ENCODE measurements at places on chromosomes 4 and X.

GRCh38 chr4:87017580-87018342 lies 83.0 kb downstream of the AFF1 start:
- no peak for DNase-seq

DNA sequence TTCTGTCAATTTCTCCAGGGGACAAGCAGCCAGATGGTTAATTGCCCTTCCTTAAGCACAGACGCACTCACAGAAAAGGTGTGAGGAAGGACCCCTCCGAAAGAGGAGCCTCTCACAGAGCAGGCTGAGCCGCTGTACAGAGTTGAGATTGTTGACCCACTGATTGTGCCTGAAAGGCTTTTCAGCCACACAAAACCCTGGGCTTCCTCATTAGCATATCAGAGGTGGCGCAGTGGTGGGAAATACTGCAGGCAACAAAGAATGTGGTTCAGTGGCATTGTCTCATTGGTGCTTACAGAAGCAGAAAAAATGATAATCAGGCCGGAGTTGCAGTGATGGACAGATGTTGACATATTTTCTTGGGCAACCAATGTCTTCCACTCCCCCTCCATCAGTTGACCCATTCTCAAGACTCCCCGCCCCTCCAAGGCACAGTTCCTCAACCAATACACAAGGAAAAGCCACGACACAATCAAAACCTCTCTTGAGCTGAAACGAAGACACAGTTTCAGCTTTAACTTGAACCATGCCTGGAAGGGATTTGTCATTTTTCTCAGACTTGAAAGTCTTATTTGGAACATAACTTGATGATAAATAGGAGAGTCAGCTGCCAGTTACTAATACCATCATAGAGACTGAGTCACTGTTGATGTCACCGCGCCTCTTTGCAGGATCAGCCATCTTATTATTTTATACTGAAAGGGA lies 53.1 kb downstream of the ATXN3L start:
- DNase-seq, result no peak

GRCh38 chrX:23902419-23902818 lies 5.3 kb downstream of the APOO start:
- DNase-seq, result no peak

DNA sequence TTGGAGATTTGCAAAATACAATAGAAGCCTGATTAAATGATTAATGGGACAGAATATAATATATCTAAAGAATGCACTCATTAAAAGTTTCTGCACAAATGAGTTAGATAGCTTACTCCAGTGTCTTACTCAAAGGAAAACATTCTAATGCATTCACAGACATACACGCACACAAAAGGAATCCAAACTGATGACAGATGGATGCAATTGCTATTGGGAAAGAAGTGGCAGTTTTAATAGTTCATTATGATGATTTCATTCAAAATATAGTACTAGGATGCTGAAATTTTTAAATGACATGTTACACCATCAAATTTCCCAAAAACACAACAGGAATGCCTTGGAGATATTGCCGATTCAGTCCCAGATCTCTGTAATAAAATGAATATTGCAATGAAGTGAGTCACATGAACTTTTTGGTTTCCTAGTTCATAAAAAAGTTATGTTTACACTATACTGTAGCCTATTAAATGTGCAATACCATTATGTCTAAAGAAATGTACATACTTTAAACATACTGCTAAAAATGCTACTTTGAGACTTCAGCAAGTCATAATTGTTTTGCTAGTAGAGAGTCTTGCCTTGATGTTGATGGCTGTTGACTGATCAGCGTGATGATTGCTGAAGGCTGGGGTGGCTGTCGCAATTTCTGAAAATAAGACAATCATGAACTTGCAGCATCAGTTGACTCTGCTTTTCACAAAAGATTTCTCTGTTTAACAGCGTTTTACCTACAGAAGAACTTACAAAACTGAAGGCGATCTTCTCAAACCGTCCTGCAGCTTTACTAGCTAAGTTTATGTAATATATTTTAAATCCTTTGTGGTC lies 45.6 kb downstream of the BBS12 start:
- DNase-seq, result no peak

DNA sequence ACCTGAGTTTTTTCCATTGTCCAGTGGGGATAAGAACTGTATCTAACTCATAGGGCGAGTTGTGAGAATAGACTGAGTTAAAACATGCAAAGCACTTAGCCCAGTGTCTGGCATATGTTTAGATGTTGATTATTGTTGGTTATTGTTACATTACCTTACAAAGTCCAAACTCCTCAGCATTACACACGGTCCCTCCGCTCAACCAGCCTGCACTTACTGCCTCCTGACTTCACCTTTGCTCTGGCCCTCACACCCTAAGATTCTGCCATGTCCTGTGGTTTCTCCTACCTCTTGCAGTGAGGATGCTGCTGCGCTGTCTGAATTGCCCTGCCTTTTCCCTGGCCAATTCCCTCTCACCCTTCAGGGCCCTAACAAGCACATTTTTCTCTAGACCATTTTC lies 302.2 kb upstream of the GALNT7 start:
- DNase-seq, result no peak

- no peak for DNase-seq
Observed at GRCh38 chr4:152243896-152244595, 291.8 kb downstream of the FBXW7 start.

DNA sequence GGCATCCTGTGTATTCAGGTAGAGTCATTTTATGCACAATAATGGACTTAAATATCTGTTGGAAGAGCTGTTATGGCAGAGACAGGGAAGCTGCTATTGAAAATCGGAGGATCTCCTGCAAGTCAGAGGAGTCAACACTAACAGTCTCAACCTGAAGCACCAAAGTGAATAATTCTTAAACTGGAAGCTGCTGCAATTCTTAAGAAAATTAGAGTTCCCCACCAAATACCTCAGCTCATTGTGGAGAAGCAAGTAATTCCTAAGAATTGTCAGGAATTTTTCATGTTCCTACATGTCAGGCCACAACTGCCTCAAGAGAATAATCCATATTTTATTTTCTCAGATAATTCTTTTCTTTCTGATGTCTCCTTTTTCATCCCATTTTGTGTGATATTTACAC lies 892.6 kb upstream of the LCORL start:
- no peak for DNase-seq

DNA sequence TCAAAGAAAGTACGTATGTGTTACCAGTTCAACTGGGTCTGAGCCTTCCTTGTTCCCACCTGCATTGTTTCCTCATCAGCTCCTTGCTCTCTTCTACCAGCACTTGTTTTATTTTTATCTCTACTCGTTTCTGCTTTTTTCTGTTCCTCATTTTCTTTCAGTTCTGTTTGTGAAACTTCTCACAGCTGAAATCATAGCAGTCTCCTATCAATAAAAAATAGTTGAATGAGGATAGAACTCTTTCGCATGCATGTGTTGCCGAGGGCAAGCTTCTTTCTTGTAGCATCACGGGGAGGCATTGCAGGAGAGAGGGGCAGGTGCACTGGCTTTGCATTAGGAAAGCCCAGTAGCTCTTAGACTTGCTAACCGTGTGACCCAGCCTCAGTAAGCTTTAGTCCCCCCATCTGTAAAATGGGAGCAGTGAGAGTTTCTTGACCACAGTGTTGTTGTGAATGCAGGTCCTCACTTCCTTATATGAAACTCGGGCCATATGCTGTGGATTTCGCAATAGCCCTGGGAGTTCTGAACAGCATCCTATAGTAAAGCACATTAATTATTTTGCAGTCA lies 24.7 kb downstream of the OFD1 start:
- no peak for DNase-seq

GRCh38 chr4:54063737-54064316 lies 578 bp downstream of the CHIC2 start:
- DNase-seq, result peak; percentile 71

DNA sequence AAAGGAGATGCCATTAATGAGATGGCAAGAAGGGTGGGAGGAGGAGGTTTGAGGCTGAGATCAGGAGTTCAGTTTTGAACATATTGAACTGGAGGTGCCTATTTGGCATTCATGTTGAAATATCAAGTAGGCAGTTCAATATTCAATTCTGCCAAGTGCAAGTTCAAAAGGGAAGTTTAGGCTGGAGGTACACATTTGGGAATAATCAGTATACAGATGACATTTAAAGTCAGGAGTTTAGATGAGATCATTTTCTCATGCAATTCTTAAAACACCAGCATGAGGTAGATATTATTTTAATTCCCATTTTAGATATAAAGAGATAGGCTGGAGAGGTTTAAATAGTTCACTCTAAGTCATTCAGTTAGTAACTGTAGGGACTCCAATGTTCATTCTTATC lies 26.1 kb downstream of the COQ2 start:
- no peak for DNase-seq

GRCh38 chr4:109912706-109913595 lies at the start of gene EGF:
Gene EGF (plus strand): TSS chr4:109912883. CDS start chr4:109913336, 453 bp downstream.
- no peak for DNase-seq

GRCh38 chr4:3220476-3221183 lies 28.3 kb upstream of the MSANTD1 start:
- DNase-seq, result no peak

GRCh38 chr4:122865425-122865824 lies 38.8 kb downstream of the FGF2 start:
- DNase-seq, result no peak

DNA sequence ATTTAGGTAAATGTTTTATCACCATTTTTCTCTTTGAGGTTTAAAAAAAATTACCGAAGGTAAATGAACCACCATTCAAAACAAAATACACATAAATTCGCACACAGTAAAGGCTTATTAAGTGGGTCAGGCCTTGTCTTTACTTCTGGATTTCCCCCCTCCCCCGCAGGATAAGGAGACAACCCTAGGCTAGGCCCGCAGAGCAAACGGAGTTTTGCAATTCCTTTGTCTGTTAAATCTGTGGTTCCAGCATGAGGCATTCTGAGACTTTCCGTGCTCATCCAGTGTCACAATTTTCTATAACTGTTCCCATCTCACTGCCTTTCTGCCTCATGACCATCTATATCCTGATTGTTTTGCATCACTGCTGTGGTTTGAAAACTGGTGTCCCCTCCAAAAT lies 307.4 kb downstream of the DCHS2 start:
- no peak for DNase-seq

GRCh38 chrX:1355131-1356046 lies 18.8 kb downstream of the IL3RA start:
- no peak for DNase-seq

DNA sequence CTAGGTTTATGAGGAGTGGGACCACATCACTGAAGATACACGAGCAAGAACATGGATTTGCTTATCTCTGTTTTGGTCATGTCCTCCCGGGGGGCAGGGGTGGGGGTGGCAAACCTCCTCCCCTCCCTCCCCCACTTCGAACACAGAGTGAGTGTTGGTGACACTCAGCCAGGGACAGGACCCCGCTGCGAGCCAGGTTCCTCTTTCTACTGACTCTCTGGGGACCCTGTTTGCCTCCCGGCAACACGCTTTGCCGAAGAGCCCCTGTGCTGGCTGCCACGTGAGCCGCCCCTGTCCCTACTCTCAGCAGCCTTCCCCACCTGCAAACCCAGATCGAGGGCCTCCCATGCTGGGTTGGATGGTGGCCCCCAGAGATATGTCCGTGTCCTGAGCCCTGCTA lies 34.7 kb downstream of the P2RY8 start:
- DNase-seq, result peak; percentile 60

- no peak for DNase-seq
Observed at GRCh38 chr4:76867880-76868655, 29.9 kb downstream of the SOWAHB start.

DNA sequence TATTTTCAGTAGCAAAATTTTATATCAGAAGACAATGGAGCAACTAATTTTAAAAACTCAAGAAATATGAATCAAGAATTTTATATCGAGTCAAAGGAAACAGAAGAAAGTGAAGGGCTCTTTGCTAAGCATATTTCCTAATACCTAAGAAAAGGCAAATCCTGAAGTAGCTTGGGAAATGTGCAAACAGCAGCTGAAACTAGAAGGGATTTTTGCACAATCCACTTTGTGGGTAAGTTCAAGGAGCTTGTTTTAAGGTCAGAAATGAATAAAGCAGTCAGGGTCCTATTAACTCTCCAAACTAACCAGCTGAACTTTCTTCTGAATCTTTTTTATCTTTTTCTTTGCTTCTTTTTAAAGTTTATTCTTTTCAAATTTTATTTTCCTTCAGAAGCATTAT lies 500.9 kb upstream of the CXorf51A start:
- DNase-seq, result no peak

- DNase-seq, result no peak
Observed at GRCh38 chr4:102569200-102569599, 68.0 kb downstream of the NFKB1 start.

DNA sequence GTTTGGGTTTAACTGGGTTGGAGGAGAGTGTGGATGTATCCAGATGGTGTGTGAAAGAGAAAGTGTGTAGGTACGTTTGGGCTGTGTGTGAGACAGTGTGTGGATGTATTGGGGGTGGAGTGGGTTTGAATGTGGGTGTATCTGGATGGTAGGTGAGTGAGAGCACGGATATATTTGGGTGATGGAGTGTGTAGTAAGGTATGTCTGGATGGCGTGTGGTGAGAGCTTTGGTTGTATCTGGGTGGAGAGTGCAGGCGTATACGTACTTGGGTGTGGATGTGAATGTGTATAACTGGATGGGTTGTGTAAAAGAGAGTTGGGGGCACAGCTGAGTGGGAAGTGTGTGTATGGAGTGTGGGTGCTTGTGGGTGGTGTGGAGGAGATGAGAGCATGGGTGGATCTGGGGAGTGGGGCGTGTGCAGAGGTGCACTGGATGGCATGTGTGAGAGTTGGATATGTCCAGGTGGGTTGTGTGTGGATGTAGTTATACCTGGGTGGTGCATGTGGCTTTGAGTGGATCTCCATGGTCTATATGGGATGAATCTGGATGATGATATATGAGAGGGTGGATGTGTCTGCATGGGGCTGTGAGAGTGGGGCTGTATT lies 6.8 kb downstream of the GPR173 start:
- no peak for DNase-seq

GRCh38 chr4:20622701-20623100 lies 77.6 kb upstream of the PACRGL start:
- DNase-seq, result no peak

DNA sequence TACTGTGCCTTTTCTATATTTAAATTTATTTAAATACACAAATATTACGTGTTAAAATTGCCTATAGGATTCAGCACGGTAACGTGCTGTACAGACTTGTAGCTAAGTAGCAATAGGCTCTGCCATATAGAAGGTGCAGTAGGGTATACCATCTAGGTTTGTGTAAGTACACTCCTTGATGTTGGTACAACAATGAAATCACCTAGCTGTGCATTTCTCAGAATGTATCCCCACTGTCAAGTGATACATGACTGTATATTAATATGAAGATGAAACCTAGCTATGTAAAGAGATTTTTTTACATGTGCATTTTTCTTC lies 431.2 kb downstream of the KCTD8 start:
- no peak for DNase-seq

DNA sequence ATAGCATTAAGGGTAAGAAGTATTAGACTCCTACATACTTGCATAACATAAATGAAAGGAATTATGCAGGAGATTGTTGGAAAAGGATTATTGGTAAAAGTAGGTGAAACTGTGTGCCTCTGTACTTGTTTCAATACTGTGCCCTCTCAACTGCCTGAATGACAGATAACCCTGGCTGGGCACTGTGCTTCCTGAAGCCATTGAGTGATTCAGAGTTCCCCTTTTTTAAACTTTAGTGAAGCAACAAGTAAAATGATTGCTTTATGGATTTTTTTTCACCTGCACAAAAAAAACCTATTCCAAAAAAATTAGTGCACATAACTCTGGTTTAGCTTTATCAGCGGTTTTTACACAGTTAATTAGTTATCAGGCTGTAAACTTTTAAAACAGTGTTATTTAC lies 204.8 kb downstream of the TRAM1L1 start:
- no peak for DNase-seq

Measured in bone marrow (tissue), 2 donors.